ENCODE measurements at places on chromosomes 16 and 17.

GRCh38 chr16:19033761-19034160 lies 33.7 kb upstream of the COQ7 start:
- DNase-seq, result no peak

- DNase-seq, result no peak
Measured at GRCh38 chr17:48639982-48640857, 14.1 kb upstream of the HOXB9 start.

DNA sequence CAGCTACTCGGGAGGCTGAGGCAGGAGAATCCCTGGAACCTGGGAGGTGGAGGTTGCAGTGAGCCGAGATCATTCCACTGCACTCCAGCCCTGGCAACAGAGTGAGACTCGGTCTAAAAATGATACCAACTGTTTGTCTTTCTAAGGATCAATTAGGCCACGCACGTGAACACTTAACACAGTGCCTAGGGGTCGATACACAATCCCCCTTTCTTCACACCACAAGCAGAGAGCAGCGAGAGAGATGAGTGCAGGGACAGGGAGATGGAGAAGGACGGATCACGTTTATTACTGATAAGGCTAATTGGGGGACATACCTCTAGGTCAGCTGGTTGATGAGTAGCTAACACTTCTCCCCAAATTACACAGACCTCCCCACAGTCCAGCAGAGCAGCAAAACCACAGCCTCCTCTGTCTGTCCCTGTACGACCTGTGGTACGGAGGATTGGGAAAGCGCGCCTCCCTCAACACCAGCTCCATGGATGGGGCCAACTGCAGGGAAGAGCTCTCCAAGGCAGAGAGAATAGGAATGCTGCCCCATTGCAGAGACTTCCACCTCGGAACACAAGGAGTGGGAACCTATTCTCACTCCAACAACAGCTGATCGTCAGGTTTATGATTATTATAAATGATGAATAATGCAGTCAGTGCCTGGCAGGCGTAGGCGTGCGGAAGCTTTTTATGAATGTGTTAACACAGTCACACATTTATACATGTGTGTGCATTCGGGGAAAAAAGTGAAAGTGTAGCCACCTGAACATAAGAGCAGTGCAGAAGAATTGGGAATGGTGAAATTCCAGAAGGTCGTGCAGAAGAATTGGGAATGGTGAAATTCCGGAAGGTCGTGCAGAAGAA lies 155.1 kb downstream of the C16orf95 start:
- no peak for DNase-seq

- DNase-seq, result peak; percentile 81
Measured at GRCh38 chr17:76506408-76507345, 5.5 kb upstream of the RHBDF2 start.

DNA sequence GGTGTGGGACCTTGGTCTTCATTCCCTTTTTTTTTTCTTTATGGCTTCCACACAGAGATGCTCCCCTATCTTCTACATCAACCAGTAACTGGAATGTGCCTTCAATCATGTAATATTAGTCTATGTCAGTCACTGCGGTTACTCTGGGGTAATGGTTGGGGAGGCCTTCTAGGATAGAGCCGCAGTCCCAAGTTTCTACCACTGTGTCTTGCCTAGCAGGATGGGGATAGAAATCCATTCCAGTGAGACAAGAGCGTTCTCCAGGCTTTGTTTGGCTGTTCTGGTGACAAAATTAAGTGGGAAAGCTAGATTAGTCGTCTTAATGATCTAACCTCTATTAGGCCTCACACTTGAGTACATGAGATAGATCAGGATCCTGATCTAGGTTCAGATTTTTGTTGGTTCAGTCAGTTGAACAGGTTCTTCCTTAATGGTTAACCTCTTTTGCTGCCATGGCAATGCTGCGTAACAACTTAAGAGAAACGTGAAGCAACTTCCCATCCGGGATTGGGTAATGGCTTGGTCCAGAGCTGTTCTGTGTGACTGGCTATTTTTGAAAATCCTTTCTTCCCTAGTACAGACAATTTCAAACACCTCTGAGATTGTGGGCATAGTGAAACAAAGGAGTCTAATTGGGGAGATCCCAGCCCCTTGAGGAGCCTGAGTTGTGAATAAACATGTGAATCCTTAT lies 8.7 kb downstream of the MSL1 start:
- DNase-seq, result peak; percentile 68

DNA sequence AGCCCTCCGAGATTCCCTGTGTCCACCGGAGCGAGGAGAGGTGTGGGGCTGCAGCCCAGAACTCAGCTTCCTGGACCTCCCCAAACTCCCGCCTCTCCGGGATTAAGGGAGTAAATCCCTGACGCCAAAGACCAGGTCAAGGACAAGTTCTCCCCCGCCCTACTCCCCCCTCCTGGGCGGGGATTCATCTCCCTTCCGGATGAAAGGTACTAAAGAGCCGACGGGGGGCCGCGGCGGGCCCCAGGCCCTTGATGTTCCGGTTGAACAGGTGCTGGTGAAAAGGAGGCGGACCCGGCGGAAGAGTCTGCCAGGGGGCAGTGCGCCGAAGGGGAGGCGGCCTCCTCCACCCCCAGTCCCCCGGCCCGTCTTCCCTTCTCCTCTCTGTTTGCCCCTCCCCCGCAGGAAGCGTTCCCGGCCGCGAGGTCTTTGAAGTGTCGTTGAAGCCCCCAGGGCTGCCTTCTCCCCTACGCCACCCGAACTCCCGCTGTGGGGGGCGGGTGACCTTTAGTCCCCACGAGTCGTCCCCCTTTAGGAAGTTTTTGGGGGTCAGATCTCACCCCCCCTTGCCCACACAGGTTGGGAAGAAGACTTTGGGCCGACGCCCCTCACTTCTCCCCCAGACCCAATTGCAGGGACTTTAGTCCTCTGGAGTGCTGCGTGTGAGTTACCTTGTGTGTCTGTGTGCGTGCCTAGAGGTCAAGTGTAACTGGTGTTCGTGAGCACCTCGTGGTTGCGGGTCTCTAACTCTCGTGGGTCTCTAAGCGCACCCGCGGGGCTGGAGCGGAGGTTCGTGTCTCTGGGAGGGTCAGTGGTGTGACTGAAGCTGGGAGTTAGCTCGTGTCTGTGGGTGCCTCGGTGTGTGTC lies 1.1 kb upstream of the MLLT6 start:
- DNase-seq, result peak; percentile 80

DNA sequence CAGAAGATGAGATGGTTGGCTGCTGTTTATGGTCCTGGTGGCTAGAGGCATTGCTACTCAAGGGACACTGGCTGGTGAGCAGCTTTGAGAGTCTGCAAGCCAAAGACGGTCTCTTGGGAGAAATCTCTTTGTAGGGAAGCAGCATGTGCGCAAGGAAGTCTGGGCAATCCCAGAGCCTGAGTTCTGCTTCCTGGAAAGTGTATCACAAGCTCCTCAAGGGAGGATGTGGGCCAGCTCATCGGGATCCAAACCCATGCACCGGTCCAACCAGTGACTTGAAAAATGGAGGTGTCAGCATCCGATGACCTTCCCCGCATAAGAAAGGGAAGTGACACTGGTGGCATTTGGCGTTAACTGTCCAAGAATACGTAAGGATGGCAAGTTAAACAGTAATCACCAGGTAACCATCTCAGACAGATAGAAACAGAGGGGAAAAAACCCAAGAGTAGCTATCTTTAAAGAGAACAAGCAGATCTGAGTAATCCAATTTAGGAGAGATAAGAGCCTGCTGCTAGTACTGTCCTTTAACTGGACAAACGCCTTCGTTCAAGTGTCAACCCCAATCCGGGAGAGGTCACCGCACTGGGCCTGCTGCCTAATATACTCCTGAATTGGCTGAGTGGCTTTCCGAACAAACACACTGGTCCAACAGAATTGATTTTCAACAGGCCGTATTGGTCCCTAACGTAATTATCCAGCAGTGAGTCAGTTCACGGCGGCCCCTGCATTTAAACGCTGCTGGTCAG lies 303.0 kb upstream of the ZFHX3 start:
- peak; percentile 30 for DNase-seq

GRCh38 chr17:71764505-71764904 lies 356.3 kb upstream of the SOX9 start:
- peak; percentile 2 for DNase-seq

- no peak for DNase-seq
Measured at GRCh38 chr17:45144199-45145034, 3.9 kb upstream of the HEXIM1 start.

DNA sequence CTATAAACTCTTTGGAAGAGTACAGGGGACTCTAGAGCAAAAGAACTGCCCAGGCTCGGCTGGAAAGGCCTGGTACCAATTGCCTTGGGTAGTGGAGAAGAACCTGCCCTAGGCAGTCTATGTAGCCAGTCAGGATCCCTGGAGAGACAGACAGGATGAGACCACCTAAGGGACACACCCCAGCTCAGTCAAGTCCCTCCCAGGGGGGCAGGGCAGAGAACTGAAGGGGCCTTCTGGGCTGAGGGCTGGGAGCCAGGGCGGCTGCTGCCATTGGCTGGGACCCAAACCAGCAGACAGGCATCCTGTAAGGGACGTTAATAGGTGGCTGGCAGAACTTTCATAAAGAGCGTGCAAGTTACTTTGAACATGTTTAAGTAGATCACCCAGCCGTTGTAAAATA lies 12.8 kb upstream of the SLC38A8 start:
- DNase-seq, result peak; percentile 28

- peak; percentile 25 for DNase-seq
Measured at GRCh38 chr16:47392081-47392480, 68.8 kb downstream of the ITFG1 start.

GRCh38 chr17:12522743-12523183 lies 142.9 kb upstream of the MYOCD start:
- peak; percentile 10 for DNase-seq

DNA sequence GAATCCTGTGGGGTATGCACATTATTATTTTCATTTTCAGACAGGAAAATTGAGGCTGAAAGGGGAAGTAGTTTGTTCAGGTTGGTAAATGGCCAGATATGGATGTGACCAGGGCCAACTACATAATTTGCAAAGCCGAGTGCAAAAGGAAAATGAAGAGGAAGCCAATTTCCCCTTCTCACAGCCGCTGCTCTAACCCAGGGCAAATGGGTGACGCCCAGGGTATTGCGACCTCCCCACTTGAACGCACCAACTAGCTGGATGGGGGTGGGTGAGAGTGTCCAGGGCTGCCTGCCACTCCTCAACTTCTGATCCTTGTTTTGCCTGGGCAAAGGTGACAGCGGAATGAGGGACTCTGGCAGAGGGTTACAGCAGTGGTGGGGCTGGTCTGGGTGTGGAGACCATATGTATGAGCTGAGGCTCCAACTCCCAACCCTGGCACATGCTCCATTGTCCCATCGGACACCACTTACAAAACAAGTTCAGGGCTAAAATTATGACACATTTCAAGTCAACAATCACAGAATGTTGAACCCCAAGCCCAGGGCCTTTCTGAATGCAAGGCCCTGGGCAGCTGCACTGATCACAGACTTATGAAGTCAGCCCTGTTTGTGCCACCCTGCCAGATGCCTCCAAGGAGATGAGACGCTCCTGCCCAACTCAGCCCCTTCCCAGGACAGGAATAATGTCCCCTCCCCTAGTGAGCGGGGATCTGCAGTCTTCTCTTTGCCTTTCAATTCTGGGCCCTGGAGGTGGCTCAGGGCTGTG lies 1.7 kb downstream of the ANKRD40CL start:
- peak; percentile 64 for DNase-seq

DNA sequence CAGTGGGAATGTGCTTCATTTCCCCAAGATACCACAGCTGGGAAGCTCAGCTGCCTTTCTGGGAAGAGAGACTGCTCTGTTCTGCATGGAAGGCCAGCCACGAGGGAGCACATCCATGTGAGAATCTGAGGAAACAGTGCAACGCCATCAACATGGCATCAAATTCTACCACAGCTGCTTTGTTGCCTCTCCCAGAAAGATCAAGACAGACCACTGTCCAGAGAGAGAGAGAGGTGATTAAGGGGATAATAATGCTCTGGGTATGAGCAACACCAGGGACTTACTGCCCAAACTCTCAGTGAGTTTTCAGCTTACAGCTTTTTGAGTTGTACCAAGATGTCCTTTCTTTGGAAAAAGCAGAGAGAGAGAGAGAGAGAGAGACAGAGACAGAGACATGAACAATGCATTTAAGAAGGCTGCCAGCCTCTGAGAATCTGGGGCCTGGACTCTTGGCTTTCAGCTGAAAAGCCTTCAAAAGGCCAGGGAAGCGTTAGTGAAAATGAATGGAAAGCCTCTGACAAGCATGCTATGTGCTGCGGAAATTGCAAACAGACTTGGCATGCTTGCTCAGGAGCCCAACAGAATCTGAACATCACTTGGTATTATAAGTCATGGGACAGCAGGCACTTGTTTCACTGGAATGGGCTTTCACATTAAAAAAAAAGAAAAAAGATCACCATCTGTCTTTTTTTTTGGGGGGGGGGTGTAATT lies 223.1 kb downstream of the MAP2K6 start:
- peak; percentile 74 for DNase-seq

DNA sequence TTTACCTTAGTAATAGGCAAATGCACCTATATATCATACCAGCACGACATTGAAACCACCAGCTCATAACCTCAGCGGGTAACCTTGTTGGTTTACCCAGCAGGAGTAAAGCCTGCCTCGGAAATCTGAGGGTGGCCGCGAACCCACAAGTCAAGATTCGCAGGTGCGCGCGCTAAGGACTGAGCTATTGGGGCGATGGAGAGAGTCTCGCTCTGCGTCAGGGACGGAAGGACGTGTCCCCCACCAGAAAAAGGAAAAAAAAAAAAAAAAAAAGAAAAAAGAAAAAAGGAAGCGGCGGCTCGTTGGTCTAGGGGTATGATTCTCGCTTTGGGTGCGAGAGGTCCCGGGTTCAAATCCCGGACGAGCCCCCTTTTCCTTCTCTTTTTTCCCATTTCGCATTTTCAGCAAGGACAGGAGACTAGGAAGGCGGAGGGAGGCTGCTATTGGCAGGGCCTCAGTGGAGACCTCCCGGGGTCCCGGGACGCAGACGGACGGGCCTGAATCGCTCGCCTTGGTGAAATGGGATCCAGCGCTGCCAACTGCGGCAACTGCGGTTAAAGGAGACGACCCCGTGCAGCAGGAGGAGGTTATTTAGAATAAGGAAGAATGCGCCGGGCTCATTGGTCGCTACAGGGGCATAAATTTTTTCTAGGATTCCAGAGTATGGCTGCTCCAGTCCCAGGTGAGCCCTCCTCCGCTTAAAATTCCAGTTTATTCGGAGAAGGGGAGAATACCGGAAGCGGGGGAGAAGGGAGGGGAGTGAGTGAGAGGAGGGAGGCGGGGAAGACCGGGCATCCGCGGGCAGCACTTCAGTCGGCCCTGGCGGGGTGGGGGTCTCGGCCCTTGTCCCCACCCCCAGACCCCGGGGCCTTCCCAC lies at the start of gene OR1F1:
Gene OR1F1 (plus strand): TSS at position 407 of the 877 bp plus-strand sequence.
- peak; percentile 12 for DNase-seq

DNA sequence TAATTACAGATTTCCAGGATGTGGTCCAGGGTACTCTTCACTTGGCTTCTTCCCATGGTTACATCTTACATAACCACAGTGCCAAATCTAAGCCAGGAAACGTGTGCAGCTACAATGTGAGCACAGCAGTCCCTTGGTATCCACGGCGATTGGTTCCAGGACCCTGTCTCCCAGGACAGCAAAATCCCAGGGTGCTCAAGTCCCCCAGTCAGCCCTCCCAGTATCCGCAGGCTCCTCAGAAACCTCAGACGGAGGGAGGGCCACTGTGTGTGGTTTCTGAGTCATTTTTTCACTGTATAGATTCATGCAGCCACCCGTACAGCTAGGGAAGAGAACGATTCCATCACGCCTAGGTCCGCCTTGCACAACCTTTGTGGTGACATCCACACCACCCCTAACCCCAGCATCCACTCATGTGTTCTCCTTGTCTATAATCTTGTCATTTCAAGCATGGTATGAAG lies 11.1 kb upstream of the ATP2C2 start:
- no peak for DNase-seq

GRCh38 chr17:5304636-5305035 lies 22.6 kb downstream of the RABEP1 start:
- no peak for DNase-seq

Measured in muscle of leg (tissue), 16 donors.